ENCODE measurements at places on chromosomes 11 and 22.

DNA sequence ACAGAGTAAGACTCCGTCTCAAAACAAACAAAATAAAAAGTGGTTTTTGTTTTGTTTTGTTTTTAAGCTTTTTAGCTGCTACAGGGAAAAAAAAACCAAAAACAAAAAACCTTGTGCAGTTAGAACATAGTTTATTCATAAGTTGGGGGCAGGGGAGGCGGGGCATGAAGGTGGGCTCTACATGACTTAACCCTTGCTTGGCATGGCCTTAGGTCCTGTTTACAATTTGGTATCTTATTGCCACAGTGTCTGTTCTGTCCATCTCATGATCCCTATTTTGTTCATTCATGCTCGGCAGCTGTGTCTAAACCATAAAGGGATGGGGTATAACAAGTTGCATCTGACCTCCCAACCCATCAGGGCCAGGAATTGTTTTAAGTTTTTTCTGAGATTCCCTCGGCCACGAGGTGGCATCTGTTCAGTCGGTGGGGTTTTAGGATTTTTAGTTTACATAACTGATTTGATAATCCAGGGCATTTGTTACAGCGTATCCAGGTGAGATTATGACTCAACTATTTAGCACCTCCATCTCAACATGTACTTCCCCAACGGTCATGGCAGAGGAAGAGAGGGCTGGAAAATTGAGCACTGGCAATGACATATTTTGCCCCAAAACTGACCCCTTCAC is 6.9 kb downstream of the AP5B1 start:
- DNase-seq, result no peak

- peak; percentile 87 for DNase-seq
These were observed 89.2 kb upstream of the CRTAM start for GRCh38 chr11:122749005-122749687.

- no peak for DNase-seq
These were observed 3.8 kb downstream of the ROBO4 start for GRCh38 chr11:124893781-124894401.

DNA sequence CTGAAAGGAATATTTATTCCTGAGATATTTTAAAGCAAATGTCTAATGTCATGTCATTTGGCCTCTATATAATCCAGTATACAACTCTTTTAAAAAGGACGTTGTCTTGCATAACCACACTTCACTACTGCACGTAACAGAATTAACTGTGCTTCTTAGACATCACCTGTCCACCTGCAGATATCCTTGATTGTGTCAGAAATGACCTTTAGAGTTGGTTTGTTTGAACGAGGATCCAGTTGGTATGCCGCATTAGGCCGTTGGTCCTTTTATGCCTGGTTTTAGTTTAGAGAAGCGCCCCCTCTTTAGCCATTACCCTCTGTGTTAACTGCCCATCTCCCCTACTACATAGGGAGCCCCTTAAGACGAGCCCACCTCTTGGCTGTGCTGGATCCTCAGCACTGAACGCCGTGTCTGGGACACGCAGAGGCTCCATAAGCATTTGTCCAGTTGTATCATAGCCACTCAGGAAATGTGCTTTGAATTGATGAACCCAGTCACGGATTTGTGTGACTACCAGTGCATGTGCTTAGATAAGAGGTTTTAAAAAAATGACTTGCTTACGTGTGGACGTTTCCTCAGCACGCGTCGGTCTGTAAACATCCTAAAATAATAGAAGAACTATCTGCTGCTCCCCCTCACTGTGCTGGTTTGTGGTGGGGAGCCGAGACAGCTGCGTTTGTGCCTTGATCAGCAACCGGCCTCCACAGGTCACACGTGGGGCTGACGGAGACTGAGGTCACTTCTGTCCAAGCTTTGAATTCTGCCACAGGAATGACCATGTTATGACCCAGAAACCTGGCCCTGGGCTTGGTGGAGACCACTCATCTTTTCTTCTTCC is 4.0 kb downstream of the MICAL2 start:
- no peak for DNase-seq

- no peak for DNase-seq
These were observed 18.2 kb downstream of the SLC5A4 start for GRCh38 chr22:32236970-32237369.

DNA sequence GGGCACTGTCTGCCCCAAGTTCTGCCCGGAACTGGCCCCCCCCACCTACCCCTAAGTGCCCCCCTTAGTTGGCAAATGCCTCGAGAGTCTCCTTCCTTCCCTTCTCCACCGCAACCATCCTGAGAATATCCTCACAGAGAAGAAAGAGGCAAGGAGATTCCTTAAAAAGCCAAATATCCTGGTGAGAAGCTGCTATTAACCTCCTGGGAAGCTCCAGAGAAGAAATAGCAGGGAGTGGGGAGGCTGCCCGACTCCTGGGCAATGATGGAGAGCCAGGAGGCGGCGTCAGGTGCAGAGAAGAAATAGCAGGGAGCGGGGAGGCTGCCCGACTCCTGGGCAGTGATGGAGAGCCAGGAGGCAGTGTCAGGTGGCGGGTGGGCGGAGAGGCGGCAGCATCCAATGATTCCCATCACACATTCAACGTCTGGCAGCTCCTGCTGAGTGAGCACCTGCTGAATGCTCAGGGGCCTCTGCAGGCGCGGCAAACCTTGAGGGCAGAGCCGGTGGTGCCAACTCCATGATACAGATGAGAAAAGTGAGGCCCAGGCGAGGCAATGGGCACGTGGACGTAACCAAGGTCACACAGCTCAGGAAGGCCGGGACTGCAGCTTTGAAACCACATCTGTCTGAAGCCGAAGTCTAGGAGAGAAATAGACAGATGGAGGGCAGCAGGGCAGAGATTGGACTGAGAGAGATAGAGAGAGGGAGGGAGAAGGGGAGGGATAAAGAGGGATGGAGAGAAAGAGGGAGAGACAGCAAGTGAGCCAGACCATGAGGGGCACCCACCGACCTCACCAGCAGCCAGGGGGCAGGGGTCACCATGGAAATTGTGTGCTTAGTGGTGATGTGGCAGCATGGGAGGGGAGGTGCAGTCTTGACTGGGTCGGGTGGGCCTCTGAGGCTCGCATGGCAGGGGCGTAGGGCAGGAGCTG is 58.3 kb downstream of the CYTH4 start:
- peak; percentile 27 for DNase-seq

GRCh38 chr22:44620129-44620840 is 81.7 kb upstream of the PRR5 start:
- peak; percentile 71 for DNase-seq

DNA sequence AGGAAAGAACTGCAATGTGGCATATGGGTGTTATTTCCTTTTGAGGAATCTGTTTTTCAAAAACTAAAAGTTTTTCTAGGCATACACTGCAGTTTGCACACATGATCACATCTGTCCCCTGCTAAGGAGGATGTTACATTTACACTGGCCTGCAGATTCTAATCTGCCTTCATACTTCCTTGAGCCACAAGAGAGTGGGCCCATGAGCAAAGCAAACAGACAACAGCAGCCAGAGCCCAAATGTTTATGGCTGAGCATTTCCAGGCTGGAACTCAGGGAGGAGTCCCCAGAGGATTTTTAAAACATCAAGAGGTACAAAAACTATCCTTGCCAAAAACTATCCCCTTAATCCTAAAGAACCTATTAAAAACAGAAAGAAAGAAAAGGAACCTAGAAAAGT is 117.2 kb upstream of the MTNR1B start:
- no peak for DNase-seq

DNA sequence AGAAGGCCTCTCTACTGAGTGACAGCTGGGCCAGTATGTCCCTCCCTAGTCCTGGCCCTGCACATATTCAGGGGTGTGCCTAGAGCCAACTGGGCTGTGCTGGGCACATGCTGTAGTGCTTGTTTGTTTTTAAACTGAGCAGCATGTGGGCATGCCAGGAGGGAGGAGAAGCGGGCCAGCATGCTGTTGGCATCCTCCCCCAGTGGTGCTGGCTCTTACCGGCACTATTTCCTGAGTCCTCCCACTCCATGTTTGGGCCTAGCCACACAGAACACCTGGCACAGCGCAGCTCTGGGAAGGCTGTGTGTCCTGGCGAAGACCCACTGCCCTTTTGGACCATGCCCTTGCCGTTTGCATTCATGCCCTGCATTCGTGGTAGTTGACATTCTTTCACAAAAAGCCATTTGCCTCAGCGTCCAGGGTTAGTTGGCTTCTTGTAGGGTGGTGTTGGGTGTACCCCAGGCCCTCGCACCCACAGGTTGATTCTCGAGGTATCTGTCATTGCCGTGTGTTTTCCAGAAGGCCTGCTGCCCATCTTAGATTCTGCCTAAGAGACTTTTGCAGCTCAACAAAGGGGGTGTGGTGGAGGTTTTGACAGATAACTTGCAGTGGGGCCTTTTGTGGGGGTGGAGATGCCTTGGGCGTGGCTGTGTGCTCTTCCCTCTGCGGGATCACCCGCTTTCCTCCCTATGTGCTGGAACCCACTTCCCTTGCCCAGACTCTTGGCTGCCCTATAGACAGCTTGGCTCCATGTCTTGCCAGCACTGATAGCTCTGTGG is 13.6 kb downstream of the DGCR8 start:
- DNase-seq, result peak; percentile 84

GRCh38 chr11:34790620-34791019 is 125.6 kb downstream of the APIP start:
- DNase-seq, result no peak

DNA sequence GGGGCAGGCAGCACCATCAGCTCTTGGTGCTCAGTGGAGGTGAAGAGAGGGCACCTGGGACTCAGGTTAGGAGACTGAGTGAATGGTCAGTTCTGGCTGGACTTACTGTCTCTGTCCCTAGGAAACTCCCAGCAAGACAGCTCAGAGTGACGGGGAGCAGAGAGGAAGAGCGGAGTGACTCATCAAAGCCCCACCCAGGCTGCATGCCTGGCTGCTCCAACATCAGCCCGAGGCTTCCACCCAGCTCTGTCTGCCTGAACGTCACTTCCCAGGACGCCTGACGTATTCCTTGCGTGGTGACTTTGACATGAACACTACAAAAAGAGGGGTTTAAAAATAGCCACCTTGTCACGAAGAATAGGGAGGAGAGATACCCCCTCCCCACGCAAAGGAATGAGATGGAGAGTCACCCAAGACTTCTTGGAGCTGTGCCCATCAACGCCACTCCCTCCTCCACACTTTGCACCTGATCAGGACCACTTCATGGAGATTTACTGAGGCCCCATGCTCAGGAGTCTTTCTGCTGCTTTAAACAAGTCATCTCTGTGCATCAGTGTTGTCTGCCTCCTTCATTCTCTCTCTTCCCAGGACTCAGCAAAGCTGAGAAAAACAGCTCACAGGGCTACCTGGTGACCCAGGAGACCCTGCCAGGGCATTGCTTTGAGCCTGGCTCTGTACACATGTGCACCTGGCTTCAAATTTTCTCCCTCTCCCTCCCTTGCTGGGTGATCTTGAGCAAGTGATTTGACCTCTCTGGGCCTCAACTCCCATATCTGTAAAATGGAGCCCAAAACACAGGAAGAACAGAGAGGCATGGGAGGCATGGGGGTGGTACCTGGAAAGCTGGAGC is 83.1 kb downstream of the MN1 start:
- no peak for DNase-seq

DNA sequence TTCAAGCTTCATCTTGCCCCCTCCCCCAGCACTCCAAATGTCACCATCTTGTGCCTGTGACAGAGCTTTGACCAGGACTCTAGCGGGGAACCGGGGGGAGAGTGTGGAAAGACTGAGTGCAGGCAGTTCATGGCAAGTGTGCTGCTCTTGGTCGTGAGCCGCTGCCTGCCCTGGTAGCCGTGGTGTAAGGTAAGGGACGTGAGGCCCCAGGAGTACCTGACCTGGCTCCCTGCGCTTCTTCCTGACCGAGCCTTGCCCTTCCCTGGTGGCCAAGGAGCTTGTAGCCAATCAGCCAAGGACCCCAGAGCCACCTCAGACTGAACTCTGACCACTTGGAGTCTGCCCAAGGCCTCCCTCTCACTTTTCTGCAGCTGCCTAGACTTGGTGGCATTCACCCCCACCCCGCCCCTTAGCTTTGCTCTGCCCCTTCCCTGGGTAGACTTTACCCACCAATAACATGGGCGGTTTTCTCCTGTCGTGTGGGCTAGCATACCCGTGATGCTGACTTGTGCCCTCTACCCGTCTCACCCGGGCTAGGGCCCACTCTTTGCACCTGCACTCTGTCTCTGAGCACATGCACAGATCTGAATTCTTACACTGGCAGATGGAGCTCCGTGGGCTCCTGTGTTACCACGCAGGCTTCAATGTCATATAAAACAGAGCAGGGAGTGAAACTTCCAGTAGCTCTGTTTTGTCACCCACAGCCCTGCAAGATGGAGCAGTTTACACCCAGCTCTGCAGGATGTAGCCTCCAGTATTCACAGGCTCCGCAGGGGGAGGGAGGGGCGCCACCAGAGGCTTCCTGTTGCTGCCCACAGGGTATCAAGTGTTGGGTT is 1.5 kb downstream of the DGKZ start:
- no peak for DNase-seq

DNA sequence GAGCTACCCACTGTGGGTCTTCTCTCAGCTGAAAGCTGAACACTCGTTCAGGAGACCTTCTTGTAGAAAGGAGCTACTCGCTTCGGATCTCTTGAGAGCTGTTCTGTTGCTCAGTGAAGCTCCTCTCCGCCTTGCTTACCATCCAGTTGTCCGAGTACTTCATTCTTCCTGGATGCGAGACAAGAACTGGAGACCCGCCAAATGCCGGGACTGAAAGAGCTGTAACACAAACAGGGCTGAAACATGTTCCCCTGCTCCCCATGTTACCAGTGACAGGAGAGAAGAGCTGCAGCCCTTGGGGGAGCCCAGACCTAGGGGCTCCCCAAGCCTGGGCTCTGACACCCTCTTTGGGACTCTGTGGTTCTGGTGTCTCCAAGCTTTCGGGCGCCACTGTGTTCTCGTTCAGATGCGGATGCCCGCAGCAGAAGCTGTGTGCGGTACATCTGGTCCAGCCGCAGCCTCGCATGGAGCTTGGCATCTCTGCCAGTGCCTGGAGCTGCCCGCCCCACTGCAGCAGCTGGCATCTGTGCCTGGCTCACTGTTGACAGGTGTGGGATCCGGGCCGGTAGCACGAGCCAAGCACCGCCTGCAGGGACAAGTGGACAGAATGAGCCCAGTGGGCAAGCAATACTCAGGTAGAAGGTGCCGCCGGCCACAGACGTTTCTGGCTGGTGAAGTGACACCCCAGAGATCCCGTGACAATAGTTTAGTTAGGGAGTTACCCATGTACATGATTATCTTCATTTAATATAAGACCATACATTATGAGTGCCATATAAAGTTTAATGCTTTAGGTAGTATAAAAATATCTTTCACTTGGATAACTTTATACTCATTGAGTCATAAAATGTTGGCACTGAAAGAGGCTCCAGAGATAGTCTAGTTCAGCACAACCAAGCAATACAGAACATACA is 49.1 kb downstream of the EMSY start:
- DNase-seq, result no peak

DNA sequence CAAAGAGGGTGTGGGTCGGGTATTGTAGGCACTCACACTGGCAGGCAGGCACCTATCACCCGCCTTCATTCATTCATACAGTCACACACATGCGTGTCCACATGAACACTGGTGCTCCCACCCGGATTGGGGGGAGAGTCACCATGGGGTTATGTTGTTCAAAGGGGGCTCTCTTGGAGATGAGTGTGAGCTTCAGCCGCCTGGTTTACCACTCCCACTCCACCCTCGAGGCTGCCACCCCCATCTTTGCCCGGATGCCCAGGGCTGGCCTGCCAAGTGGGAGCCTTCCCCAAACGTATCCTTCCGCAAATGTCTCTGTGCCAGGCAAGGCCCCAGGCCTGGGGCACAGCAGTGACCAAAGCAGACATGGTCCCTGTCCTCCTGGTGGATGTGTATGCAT is 22.6 kb downstream of the MRGPRD start:
- DNase-seq, result no peak
